Ovary (tissue), 10 donors: ENCODE measurements at places on chromosomes 16 and 17. TPM values are rescaled to one million over a fixed set of nuclear protein-coding genes. Genes with fewer than 3 reads are reported as not detected.

- DNase-seq, result peak; percentile 68
Measured at GRCh38 chr16:58020628-58021521, 4.7 kb upstream of the MMP15 start.

DNA sequence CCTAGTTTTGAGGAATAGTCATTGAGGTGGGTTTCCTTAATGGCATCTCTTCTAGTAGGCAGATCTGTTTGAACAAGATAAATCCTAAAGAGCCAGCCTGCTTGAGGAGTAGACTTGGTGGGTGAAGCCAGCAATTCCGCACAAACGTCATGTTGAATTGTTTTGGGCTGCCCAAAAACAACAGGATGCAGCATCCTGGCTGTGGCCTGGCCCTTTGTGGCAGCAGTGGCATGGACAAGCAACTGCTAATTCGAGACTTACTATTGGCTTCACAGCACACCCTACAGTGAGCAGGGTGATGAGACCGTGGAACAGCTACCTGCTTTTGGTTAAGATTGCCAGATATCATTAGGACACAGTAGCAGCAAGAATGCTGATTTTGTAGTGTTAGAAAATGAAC lies 9.3 kb upstream of the VPS4A start:
- DNase-seq, result no peak

DNA sequence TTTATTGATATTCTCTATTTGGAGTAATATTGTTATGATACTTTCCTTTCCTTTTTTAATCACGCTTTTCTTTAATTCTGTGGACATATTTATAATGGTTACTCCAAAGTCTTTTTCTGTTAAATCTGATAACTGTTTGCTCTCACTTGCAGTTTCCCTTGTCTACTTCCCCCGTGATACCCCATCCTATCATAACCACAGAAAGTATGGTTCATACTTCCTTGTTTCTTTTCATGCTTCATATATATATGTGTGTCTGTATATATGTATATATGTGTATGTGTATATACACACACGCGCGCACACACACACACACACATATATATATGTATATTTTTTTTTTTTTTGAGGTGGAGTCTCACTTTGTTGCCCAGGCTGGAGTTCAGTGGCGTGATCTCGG lies 23.5 kb downstream of the SPECC1 start:
- DNase-seq, result no peak

DNA sequence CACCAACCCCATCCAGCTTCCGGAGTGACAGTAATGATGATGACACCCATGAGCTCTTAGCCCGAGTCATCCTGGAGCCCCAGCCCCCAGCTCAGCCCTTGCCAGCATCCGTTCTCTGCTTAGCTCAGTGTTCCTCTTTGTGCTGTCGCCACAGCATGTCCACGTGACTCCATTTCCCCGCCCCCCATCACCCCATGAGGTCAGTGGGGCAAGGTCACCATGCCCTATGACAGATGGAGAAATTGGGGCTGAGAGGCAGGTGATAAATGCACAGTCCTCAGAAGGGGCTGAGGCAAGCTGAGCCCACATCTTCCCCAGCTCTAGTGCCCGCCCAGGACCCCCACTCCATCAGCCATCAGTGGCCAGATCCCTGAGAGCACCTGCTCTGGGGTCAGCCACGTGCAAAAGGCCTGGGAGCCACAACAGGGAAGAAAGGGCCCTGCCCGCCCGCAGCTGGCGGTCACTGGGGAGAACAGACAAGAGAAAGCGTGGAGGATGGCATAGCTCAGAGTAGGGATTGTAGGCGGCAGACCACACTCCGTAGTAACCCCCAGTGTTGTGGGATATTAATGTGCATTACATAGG lies 17.1 kb downstream of the ITGB4 start:
- no peak for DNase-seq

DNA sequence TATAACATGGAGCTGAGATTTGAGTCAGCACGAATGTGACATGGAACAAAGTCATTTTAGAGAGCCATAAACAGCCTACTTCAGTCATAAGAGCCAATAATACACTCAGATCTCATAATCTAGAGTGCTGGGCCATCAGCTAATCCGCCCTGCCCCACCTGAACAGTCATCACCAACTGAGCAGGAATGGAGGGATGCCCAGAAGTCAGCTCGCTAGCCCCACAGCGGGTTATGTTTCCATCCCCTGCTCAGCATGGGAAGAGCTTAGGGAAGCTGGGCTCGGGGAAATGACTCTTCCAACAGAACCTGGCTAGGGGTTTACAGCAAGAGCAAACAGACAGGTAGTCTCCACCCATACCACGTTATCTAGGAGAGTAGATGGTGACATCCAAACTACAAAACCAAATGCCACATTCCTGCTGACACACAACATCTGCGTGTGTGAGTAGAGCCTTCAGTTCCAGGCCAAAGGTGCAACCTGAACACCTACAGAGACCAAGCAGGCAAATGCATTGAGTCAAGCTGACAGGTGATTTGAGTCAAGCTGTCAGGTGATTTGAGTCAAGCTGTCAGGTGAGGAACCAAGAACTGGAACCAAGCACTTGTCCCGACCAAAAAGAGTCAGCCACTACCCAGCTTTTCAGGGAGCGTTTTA lies 2.0 kb downstream of the TMEM11 start:
- no peak for DNase-seq

The USB1 gene
- 30.7 TPM for total RNA-seq

The KRT36 gene
- total RNA-seq, result not detected

The PRM2 gene
- total RNA-seq, result not detected
